ENCODE measurements at places on chromosomes 6 and 20.

DNA sequence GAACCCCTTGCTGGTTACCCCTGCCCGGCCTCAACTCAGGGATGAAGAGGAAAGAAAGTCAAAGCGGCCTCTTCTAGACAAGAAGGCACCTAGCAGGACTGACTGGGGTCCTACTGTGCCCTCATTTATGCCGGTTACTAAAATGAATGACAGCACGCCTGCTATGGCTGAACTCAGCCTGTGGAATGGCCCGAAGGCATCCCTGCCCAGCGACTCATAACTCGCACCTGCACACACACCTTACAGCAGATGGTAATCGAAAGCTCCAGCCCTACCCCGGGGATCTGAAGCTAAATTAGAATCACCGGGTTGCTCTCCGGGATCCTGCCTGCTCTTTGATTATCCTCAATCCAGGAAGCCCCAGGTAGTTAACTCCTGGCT, 747 bp upstream of the TXNDC5 start:
- DNase-seq: no peak

DNA sequence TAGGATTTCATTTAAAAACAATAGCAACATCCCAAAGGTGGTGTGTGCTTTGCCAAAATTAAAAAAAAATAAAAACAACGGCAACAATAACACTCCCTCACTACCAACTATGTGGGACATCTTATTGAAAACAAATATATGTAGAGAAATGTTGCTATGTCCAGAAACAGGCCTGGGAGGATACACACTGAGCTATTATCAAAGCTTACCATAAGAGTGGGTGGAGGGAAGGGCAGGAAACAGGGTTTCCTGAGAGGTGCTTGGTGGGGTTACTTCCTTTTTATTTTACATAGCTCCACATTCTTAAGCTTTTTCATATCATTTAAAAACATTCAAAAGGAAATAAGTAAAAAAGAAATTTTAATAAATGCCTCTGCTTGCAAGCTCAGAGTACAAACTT, 150.0 kb upstream of the RIPOR2 start:
- DNase-seq: no peak

DNA sequence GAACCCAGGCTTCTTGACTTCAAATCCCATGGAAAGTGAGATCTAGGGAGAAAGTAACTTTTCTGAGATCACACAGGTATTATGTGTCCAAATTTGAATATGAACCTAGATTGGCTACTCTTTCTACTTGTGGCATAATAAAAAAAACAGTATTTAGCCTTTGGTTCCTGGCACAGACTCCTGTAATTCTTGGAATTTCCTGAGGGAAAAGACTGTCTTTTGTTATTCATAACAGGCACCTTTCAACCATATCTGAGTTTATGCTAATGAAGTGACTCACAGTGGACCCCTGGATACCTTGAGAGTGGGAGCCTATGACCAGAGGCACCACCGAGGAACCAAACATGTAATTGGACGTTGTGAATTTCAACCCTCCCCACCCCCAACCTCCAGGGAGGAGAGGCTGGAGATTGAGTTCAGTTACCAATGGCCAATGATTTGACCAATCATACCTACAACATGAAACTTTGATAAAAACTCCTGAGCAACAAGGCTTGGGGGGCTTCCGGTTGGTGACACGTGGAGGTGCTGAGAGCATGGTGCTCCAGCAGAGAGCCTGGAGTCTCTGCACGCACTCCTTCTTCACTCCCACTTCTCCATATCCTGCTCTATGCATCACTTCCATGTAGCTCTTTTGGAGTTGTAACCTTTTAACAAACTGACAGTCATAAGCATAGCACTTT, 48.8 kb downstream of the LAMA4 start:
- DNase-seq: no peak

DNA sequence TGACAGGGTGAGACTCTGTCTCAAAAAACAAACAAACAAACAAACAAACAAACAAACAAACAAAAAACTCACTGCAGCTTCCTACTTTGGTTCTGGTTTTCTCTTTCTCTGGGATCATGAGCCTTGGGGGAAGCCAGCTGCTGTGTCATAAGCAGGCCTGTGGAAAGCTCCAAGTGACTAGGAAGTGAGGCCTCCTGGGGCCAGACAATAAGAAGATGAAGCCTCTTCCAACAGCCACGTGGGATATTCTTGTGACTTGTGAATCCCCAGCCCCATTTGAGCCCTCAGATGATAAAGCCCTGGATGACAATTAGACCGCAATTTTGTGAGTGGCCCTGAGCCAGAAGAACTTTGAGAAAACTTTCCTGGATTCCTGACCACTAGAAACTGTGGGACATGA, 11.4 kb downstream of the HLA-A start:
- no peak for DNase-seq

GRCh38 chr20:62367633-62368391, 700 bp upstream of the LAMA5 start:
- DNase-seq: no peak

GRCh38 chr6:8556370-8557013, 121.1 kb upstream of the SLC35B3 start:
- DNase-seq: no peak

DNA sequence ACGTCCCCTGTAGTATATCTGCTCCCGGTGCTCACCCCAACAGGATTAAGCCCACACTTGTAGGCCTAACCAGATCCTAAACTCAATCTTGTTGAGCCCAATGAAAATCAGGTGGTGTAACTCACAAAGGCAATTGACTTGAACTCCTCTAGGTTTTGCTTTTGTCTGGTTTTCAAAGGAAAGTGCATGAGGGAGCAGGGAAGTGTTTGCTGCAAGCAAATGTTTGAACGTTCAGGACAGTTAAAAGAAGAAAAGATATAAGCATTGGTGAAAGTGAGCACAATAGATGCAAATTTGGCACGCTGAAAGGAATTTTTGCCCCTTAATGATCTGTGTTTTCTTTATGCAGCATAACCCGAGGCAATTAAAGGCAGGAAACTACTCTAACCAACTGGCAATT, 212.6 kb downstream of the PLCB1 start:
- no peak for DNase-seq

GRCh38 chr20:5509803-5510202, 193.0 kb upstream of the PROKR2 start:
- DNase-seq: no peak

DNA sequence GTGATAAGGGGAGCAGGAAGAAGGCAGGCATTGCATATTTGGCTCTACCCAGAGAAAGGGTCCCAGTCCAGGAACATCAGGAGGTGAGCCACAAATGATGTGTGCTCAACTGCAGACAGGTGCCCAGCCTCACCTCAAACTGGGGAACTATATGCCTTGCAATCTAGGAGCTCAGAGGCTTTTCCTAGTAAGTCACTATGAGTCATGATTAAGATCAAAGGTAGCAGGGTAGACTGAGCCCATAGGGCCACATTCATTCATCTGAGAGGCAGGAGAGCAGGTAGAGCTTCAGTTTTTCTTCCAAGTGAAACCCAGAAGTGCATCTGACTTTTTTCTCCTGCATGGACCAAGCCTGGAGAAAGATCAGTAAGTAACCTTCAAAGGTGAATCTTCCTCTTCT, 31.3 kb downstream of the MARCKS start:
- no peak for DNase-seq

DNA sequence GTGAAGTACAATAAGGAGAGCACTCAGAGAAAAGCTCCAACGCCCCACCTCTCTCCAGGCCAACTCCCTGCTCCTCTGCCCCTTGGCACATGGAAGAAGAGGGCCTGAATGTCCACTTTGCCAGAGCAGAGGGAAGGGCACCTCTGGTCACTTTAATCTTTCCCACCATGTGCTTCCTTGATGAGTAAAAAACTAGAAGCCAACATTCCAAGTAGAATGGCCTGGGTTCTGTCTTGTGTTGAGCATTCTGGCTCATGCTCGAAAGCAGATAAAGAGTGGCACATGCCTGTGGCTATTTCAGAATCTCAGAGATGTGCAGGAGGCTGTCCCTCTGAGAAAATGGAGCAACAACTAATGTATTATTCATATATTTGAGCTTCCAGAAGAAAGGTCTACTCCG, 177.4 kb upstream of the PLN start:
- no peak for DNase-seq

- DNase-seq: no peak
Measured at GRCh38 chr20:2314759-2315439, 19.1 kb downstream of the TGM3 start.

GRCh38 chr6:88517737-88518136, 351.6 kb upstream of the CNR1 start:
- no peak for DNase-seq

GRCh38 chr20:1697592-1697991, 40.0 kb upstream of the SIRPG start:
- DNase-seq: no peak

GRCh38 chr20:18011482-18011881, 42.7 kb downstream of the MGME1 start:
- no peak for DNase-seq

DNA sequence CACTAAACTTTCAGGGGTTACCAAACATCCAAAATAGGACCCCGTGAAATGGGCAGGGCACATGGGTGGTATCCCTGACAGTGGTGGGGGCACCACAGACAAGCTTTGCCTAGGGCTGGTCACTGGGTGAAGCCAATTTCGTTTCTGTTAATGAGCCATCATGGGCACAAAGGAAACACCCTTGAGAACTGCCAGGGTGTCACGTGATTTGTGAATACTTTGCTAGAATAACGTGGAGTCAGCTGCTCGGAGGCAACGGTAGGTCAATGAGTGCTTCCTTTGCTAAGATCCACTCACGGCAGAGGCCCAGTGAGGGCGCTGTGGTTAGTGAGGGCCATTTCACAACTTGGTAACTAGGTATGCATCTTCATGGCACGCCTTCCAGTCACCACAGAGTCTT, 87.7 kb upstream of the AGPAT4 start:
- DNase-seq: no peak

- DNase-seq: no peak
Measured at GRCh38 chr6:83461438-83461837, 30.6 kb upstream of the ME1 start.

DNA sequence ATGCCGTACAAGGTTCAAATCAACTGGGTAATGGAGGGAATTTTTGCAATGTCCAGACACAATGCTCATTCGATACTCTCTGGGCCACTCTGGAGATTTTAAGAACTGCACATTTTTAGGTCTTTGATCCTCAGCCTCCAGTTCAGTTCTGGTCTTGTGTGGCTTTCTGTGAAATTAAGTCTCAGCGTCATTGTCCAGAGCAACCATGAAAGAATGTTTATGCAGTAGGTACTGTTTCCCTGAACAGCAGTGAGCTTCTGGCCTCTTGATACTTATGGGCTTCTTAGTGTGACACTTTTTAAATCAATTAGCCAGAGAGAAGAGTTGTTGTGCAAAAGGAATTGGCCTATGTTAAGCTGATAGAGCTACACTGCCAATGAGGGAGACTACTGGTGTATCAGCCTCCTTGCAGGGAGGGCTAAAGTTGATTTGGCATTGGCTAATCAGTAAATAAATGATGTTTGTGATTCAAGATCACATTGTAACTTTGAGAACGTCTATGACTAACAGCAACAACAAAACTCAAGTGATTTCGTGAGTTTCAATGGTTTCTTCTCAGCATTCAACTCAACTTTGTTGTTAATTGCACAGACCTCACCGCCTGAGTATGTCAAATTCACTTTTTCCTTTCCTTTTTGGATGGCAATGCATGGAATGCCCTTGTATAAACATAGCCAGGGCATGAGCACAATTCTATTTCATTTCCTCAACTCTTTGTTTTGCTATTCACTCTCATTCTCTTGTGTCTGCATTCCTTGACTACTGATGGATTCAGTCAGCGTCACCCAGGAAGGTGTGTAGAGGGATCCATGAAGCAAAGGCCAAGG, 85.1 kb downstream of the GJA1 start:
- no peak for DNase-seq

- DNase-seq: no peak
Measured at GRCh38 chr6:126372626-126373025, 32.7 kb downstream of the CENPW start.

DNA sequence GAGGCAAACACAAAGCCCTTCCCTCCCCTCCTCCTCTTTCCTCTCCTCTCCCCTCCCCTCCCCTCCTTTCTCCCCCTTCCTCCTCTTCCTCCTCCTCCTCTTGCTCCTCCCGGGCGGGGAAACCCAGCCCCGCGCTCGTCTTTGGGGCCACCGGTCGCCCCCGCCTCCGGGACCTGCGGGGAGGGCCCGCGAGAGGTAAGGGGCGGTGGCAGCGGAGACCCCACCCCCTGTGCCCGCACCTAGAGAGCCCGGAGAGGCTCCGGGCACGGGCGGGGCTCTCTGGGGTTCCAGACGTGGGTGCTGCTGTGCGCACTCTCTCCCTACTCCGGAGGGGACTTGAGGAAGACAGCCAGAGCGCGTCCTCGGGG, at the start of gene RIN2:
Gene RIN2, plus strand, starts transcription at position 126 of the 368 bp plus-strand sequence. CDS start 131,344 bp downstream, outside the sequence.
- DNase-seq: no peak

DNA sequence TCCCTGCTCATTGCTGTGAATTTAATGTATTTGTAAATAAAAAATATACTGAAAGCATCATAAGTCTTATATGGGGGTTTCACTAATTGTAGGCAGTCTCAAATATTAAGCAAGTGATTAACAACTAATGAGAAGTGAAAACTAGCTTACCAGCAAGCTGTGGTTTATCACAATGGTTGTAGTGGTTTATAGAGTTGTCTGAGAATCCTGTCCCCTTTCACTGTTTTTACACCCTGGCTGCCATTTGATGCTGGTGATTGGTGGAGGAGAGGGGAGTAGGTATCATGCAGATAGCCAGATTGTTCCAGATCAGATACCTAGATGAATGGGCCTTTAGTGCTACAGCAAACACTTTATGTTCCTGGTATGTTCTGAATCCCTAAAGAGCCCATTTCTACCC, 6.0 kb downstream of the MKKS start:
- DNase-seq: no peak

DNA sequence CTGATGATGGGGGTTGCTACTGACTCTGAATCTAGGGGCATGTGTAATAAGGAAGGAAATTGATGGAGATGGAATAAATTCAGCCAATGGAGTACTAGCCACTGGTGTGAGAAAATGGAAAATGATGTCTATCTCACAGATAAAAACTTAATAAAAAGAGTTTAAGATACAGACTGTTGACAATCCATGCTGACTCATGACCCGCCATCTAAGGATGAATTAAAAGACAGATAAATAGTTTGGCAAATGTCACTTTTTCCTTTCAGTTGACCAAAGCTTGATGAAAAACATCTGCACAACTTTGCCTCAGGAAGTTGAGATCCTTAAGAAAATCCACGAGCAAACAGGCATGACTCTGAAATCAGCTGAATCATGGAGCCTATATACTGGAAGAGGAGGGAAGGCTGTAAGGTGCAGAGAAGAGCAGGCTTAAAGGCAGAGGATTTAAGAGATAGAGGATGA, 82.6 kb upstream of the BMP5 start:
- no peak for DNase-seq

- DNase-seq: no peak
Measured at GRCh38 chr20:57040466-57040865, 226.0 kb downstream of the BMP7 start.

GRCh38 chr20:48094196-48094749, 309.0 kb upstream of the SULF2 start:
- no peak for DNase-seq

DNA sequence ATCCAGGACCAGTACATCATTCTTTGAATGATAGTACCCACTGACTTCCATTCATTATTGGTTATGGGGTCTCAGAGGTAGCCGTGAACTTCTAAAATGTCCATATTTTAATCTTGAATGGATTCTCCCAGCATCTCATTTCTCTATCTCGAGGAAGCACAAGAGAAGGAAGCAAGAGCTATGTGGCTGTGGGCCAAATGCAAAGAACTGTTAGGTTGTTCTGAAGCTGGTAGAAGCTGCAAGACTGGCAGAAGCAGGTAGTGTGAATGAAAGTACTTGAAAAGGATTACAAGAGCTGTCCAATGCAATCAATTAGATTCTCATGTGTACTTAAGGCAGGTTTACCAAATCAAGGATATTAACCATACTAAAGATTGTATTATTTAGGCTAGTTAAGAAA, 1131.8 kb downstream of the GRIK2 start:
- no peak for DNase-seq

GRCh38 chr6:118464620-118465019, 83.5 kb upstream of the PLN start:
- no peak for DNase-seq
